Hypothalamus (tissue), 51 donors: ENCODE measurements at places on chromosomes 1 and 21.

DNA sequence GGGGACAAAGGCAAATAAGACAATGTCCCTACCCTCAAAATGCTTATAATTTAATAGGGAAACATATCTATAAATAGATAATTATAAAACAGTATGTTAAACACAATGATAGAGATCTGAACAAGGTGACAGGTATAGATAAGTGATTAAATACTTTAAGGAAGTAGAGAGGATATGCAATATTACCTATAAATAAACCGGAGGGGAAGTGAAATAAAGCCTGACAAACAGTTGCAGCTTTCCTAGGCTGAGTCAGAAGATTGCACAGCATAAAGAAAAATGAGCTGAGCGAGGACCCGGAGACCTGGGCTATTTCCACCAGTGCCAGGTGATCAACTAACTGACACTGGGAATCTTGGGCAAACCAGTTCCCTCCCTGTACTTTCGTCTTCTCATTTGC, 11.5 kb upstream of the PSRC1 start:
- no peak for DNase-seq

GRCh38 chr1:209434631-209435217, 148.8 kb upstream of the CAMK1G start:
- no peak for DNase-seq

GRCh38 chr1:14739082-14739832, 140.8 kb downstream of the KAZN start:
- no peak for DNase-seq

DNA sequence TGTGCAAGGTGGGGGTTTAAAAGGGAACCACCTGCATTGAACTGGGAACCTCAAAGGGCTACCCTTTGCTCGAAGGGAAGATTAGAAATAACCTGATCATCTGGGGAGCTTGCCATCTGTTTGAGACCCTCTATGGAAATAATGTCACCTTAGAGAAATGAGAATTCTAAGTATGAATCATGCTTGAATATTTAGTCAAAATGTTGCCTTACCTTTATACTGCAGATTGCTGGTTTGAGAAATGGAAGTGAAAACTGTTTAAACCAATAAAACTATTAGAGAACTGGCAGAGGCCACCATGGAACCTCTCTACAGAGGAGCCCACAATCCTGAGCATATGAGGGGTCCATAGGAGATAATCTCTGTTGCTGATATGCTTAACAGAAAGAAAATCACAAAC, 131.2 kb upstream of the FAM78B start:
- DNase-seq: no peak

GRCh38 chr21:15422783-15423182, 307.0 kb upstream of the USP25 start:
- DNase-seq: no peak

- DNase-seq: no peak
Measured at GRCh38 chr1:222784916-222785315, 29.9 kb upstream of the DISP1 start.

- no peak for DNase-seq
Measured at GRCh38 chr1:56297904-56298303, 281.5 kb downstream of the PLPP3 start.

- no peak for DNase-seq
Measured at GRCh38 chr1:39129514-39129913, 75.0 kb upstream of the MACF1 start.
